Lung (tissue), 17 donors: ENCODE measurements at places on chromosomes 6 and 20. TPM values are rescaled to one million over a fixed set of nuclear protein-coding genes. Genes with fewer than 3 reads are reported as not detected.

DNA sequence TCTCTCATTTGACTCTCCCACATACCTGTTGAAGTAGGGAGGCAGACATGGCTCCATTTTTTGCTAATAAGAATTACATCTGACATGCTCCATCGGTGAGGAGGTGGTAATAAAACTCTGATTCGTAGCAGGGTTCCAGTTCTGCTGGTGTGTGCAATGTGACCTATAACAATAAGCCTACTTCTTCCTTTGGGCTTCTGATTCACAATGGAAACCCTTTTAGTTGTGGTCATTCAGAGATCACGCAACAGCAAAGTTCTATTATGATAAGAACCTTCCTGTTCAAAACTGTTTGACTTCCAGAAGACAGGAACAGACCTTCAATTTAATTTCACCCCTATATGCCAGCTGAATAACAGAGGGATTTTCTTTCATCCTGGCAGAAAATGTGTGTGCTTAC, 31.4 kb upstream of the GSTA4 start:
- DNase-seq: no peak
- no peaks in the 10 kb centered on the region for H3K27me3 ChIP-seq
- H3K27ac ChIP-seq: no peak overlapping the region
- H3K36me3 ChIP-seq: peaks cover 15% of the 10 kb centered on the region

- H3K4me1 ChIP-seq: peaks cover 3% of the 10 kb centered on the region
- H3K27me3 ChIP-seq: no peaks in the 10 kb centered on the region
- H3K4me3 ChIP-seq: peak within 1 kb of the TSS; percentile 58
Measured at GRCh38 chr6:32439602-32440214, at the start of gene HLA-DRA. HLA-DRA (plus strand) TSS chr6:32439887; CDS start chr6:32439951, 64 bp downstream.

DNA sequence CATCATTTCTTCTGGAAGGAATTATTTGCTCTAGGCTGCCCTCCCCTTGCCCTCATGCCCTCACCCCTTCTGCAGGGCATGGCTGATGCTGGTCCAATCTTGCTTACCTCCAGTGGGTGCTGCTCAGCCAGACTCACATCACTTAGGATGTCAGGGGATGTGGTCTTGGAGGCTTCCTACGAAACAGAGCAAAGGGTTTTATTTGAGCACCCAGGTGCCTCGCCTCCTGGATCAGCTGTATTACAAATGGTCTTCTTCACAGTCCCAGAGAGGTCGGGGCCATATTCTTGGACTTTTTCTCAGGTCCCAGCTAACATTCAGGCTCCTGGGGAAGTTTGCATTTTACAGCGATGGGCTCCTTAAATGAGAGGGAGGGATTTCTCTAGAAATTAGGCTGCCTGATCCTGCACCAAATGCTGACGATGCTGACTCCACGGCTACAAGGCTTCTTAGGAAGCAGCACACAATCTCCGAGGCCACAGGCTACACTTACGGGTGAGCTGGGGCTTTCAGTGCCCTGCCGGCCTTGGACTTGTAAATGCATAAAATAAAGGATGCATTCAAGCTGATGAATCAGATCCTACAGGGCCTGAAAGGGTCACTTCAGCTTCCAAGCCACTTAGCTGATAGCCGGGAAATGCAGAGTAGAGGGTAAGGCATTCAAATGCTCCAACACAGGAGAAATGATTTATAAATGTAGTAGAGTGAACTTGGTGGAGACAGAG, 159.8 kb upstream of the ECI2 start:
- H3K4me3 ChIP-seq: no peak overlapping the region
- H3K27me3 ChIP-seq: no peaks in the 10 kb centered on the region
- no peaks in the 10 kb centered on the region for H3K36me3 ChIP-seq
- no peaks in the 10 kb centered on the region for H3K4me1 ChIP-seq
- DNase-seq: no peak

DNA sequence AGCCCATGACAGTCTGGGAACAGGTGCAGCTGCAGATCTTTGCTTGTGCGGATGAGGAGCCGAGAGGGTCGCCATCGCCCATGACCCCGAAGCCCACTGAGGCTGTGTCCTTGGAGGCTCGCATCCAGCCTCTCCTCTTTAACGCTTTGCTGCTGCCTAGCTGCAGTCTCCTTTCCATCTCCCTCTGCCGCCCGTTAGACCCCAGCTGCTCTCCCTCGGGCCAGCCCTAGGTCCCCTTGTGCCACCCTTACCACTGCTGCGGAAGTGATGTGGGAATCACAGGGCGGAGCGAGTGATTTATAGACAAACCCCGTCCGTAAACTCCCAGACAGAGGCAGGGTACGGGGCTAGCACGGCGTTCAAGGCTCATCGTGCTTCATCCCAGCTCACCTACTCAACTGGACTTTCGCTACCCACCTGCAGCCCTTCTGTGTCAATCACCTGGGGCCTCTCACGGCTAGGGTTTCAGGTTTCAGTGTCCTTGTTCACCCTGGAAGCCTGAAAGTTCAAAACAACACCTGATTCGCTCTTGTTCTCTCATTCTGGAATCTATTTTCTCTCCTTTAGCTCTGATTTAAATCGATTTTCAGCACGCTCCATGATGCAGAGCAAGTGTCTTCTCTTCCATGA, 76.1 kb downstream of the PAX1 start:
- H3K4me1 ChIP-seq: no peaks in the 10 kb centered on the region
- no peak for DNase-seq

- no peaks in the 10 kb centered on the region for H3K36me3 ChIP-seq
- DNase-seq: no peak
- no peak overlapping the region for H3K27ac ChIP-seq
- H3K4me1 ChIP-seq: peaks cover 21% of the 10 kb centered on the region
- no peak overlapping the region for H3K4me3 ChIP-seq
Measured at GRCh38 chr6:14309516-14309915, 191.9 kb downstream of the CD83 start.

GRCh38 chr6:40936818-40937251, 102.2 kb downstream of the UNC5CL start:
- H3K4me3 ChIP-seq: no peak overlapping the region
- H3K27ac ChIP-seq: no peak overlapping the region
- no peaks in the 10 kb centered on the region for H3K36me3 ChIP-seq
- DNase-seq: no peak

GRCh38 chr6:163897669-163898068, 483.2 kb downstream of the QKI start:
- no peak for DNase-seq
- H3K27me3 ChIP-seq: no peaks in the 10 kb centered on the region
- no peaks in the 10 kb centered on the region for H3K4me1 ChIP-seq
- H3K27ac ChIP-seq: no peak overlapping the region
- H3K36me3 ChIP-seq: no peaks in the 10 kb centered on the region

DNA sequence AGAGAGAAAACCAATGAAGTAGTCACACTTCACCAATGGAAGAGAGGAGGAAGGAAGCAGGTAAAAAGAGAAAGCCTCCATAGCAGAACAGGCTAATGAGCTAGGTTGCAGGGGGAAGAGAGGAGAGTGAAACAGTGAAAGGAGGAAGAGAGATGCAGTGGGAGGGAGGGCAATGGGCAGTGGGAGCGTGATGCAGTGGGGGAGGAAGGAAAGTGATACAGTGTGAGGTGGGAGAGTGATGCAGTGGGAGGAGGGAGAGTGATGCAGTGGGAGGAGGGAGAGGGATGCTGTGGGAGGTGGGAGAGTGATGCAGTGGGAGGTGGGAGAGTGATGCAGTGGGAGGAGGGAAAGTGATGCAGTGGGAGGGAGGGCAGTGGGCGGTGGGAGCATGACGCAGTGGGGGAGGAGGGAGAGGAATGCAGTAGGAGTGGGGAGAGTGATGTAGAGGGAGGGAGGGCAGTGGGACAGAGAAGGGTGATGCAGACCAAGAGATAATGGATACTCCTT, 29.7 kb downstream of the COL12A1 start:
- H3K36me3 ChIP-seq: no peaks in the 10 kb centered on the region
- peaks cover 2% of the 10 kb centered on the region for H3K4me1 ChIP-seq
- DNase-seq: no peak
- H3K27ac ChIP-seq: no peak overlapping the region

GRCh38 chr6:92777146-92777740, 642.1 kb downstream of the EPHA7 start:
- H3K27ac ChIP-seq: no peak overlapping the region
- H3K4me3 ChIP-seq: no peak overlapping the region
- no peaks in the 10 kb centered on the region for H3K4me1 ChIP-seq

GRCh38 chr6:19477563-19477962, 359.6 kb upstream of the ID4 start:
- no peak overlapping the region for H3K27ac ChIP-seq
- no peaks in the 10 kb centered on the region for H3K36me3 ChIP-seq
- no peaks in the 10 kb centered on the region for H3K27me3 ChIP-seq
- no peak overlapping the region for H3K4me3 ChIP-seq

- no peak overlapping the region for H3K4me3 ChIP-seq
- H3K27ac ChIP-seq: no peak overlapping the region
- no peaks in the 10 kb centered on the region for H3K36me3 ChIP-seq
- no peaks in the 10 kb centered on the region for H3K4me1 ChIP-seq
- no peak for DNase-seq
- no peaks in the 10 kb centered on the region for H3K27me3 ChIP-seq
Measured at GRCh38 chr6:45187836-45188235, 140.3 kb upstream of the RUNX2 start.

GRCh38 chr6:169069356-169069755, 184.3 kb downstream of the THBS2 start:
- no peaks in the 10 kb centered on the region for H3K27me3 ChIP-seq
- H3K4me3 ChIP-seq: no peak overlapping the region
- H3K27ac ChIP-seq: no peak overlapping the region
- H3K4me1 ChIP-seq: no peaks in the 10 kb centered on the region

DNA sequence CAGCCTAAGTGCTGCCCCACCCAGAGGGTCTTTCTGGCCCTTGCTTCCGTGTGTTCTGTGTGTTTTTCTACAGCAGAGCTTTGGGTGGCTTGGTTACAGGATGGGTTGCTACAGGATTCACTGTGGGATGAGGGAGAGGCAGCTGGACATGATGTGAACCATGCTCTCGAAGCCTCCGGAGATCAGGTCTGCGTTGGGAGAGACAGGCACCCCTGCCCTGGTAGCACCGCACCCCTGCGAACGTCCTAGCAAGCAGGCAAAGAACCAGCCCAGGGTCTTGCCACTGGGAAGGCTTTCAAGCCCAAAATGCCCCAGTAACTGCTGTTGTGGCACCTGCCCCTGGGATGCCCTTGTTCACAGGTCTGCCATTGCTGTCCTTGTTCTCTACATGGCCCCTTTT, 66.4 kb downstream of the IGF2R start:
- no peak for DNase-seq
- H3K4me1 ChIP-seq: peaks cover 5% of the 10 kb centered on the region
- H3K27me3 ChIP-seq: no peaks in the 10 kb centered on the region
- H3K36me3 ChIP-seq: peaks cover 7% of the 10 kb centered on the region
- no peak overlapping the region for H3K4me3 ChIP-seq
- no peak overlapping the region for H3K27ac ChIP-seq

DNA sequence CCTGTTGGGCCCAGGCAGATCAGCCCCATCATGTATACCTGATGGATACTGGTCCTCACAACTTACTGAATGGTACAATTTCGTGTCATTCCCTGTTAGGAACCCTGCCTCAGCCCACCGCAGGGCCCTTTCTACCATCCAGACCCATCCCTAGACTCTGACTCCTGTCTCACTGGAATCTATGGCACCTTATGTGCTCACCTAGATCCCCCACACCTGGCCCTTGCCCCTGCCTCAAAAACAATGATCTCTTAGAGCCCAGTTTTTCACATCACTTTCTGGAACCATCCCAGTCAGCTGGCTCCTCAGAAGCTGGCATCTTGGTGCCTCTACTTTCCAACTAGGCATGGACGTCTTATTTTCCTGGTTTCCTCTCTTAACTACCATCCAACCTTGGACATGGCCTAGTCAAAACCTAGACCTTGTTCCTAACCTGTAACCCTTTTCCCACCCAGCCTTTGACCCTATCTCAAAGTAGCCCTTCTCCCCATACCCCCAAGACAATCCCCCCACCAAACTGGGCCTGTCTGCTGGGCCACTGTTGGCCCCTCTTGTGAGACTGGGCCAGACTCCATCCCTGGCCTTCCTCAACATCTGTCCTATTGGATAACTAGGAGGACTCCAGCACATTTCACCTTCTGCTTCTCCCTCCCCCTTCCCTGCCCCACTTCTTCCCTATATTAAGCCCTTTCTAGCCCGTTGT, 981 bp downstream of the HM13 start:
- H3K36me3 ChIP-seq: no peaks in the 10 kb centered on the region
- peak overlapping the region; percentile 85 for H3K4me3 ChIP-seq
- no peak overlapping the region for H3K27ac ChIP-seq
- no peaks in the 10 kb centered on the region for H3K27me3 ChIP-seq

DNA sequence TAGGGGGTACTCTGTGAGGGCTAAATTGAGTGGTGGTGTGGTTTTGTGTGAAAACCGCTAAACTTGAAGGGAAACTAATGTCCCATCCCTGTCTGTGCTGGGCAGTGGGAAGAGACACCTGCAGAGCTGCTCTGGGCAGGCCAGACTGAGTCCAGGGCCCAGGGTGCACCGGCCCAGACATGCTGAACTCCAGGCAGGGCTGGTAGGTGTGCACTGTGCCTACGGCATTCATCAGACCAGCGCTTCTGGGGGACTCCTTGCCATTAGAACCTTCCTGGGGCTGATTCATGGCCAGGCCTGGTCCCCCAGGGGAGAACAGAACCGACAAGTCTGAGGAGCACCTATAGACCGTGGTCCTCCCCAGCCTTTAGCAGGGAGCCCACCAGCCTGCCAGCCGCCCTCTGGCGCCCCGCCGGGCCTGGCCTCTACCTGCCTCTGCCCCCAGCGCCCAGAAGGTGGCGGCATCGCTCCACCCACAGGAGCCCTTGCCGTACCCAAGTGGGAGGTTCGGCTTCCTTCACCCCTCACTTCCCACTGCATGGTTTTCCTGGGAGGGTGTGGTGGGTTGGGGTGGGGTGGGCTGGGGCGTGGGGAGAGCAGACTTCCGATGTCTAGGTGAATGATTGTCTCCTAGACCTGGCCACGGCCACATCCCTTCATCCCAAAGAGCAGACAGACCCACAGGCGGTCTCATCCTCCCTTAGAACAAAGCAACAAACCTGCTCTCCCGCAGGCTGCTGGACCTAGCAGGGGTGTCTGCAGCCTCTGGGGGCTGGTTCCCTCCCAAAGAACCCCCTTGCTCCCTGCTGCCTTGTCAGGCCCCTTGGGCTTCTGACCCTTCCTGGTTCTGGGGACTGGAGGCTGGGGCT, 15.5 kb downstream of the CCDC167 start:
- DNase-seq: peak; percentile 56
- no peak overlapping the region for H3K27ac ChIP-seq
- H3K27me3 ChIP-seq: no peaks in the 10 kb centered on the region
- H3K4me1 ChIP-seq: no peaks in the 10 kb centered on the region
- no peak overlapping the region for H3K4me3 ChIP-seq
- H3K36me3 ChIP-seq: no peaks in the 10 kb centered on the region

Gene ULBP2
- polyA plus RNA-seq: 1.2 TPM

Gene RAET1L
- polyA plus RNA-seq: 0.06 TPM

Gene FOXA2
- 10.0 TPM for polyA plus RNA-seq

Gene GFOD1
- polyA plus RNA-seq: 5.6 TPM

Gene HSPA1L
- polyA plus RNA-seq: 1.0 TPM

Gene THBD
- 23.6 TPM for polyA plus RNA-seq

Gene CBLN4
- polyA plus RNA-seq: 0.10 TPM

Gene ZFP64
- polyA plus RNA-seq: 3.1 TPM
